ENCODE measurements at places on chromosomes 5 and 9.

DNA sequence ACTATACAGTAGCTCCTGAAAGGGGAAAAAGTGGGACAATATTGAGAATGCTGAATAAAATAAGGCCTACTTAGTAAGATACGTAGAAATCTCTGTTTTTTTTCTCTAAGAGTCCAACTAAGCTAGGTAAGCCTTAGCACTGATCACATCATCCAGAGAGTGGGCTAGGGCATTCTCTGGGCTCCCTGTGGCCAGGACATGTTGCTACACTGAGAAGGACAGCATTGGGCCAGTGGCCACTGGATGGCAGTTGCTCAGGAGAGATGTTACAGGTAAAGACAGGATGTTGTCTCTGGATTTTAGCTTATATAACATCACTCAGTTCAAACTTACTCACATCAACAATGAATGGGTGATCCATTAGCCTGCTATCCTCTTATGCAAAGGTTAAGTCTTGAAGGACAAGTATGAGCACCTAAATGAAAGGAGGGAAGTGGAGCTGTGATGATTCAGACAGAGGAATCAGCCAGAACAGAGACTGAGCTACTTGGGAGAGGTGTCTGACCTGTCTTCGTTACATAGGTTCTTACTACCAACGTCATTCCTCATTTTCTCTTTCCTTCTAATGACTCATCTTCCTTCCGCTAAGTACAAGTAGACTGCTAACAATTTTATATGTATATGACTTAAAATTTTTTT lies 226.6 kb upstream of the ADCY2 start:
- DNase-seq = no peak

DNA sequence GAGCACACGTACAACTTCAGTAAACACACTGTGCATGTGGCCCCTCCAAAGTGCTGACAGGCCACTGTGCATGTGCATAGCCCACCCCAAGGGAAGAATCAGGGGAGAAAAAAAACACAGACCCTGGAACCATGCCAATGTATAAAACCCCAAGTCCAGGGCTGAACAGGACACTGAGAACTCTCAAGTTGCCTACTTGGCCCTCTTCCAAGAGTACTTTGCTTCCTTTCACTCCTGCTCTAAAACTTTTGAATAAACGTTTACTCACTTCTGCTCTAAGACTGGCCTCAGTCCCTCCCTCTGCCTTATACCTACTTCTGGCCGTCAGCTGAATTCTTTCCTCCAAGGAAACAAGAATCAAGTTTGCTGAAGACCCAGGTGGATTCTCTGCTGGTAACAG lies 77.7 kb upstream of the NFIB start:
- DNase-seq = no peak

DNA sequence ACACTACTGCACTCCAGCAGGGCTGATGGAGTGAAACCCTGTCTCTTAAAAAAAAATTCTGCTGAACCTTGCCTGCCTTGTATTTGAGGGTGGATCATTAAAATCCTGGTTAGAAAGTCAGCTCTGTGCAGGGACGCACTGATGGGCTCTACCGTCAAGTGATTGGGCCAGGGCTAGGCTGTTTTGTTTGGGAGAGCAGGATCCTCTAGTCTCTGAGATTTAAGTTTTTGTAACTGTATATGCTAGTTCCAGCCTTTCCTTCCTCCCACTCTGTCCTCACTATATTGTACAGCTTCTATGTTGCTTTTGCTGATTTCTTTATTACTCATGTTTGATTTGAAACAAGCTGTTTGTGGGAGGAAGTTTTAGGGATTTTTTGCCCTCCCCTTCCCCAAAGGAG lies 11.5 kb downstream of the DDX4 start:
- no peak for DNase-seq

DNA sequence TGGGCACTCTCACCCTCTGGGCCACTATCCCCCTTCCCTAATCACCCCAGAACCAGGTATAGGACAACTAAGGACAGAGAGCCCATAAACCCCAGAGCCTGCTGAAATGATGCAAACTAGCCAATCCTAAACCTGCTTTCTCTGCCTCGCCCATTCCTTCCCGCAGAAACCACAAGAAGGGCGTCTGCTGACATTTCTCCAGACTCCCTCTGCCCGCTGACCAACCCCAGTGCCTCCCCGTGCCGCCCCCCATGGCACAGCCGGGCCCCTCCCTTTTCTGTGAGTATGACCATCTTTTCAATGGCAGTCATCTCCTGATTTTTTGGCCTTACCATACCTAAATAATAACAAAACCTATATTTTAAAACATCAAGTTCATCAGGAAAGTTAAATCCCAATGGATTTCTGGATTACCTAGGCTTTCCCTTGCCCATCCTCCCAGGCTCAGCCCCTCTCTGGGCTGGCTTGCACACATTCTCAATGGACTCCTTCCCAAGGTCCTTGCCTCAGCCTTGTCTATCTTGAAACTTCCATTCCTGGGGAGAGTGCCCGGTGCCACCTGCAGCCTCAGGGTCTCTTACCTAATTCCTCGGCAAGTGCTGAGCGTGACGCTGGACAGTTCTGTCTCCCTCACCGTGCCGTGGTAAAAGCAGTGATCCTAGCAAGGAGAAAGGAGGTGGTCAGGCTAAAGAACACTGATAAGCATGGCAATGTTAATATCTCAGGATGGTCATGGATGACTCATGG lies 45.2 kb downstream of the ADAM19 start:
- DNase-seq = no peak

GRCh38 chr9:125700791-125701190 lies 6.2 kb downstream of the MAPKAP1 start:
- peak; percentile 17 for DNase-seq

GRCh38 chr5:74239261-74239660 lies 401.3 kb downstream of the ENC1 start:
- DNase-seq = no peak

DNA sequence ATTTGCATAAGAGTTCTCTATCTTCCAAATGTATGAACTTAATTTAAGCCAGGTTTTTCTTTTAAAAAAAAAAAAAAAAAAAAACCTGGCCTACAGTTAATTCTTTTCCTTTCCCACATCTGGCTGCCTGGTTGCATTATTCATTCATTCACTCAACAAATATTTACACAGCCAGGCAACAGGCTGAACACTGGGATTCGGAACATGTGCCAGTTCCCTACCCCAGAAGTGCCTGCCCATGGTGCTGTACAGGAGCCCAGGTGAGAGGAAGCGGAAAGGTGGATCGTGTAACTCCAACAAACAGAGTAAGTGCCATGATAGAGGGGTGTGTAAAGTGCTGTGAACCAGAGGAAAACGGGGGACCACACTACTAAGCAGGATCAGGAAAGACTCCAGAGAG lies 93.6 kb downstream of the CDK5RAP2 start:
- DNase-seq = no peak

DNA sequence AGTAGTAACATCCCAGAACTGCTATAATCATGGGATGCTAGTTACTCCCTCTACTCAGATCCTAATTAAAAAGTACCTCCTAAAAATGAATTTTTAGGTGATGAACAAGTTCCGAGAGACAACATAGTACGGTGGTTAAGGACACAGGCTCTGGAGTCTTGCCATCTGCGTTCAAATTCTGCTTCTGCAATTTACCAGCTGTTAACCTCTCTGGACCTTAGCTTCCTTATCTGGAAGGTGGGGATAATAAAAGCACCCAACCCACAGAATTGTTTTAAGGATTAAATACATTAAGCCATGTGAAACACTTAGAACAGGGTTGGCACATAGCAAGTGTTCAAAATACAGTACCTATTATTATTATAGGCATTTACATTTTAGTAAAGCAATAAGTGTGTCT lies 77.5 kb upstream of the XPA start:
- no peak for DNase-seq

DNA sequence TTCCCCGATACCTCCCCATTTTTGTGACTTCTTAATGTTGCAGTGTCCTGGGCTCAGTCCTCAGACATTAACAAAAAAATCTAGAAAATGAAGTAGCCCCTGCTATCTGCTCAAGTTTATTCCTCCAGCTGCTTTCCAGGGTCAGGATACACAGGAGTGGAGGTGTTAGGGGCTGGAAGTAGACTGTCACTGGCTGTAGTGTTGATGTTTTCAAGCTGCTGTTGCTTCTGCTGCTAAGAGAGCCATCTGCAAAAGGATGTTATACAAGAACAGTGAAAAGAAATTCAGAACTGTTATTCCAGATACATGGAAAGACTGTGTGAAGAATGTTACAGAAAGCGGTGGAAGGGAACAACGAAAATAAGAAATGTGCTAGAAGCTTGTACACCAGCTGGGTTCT lies 10.7 kb downstream of the CD14 start:
- DNase-seq = no peak

DNA sequence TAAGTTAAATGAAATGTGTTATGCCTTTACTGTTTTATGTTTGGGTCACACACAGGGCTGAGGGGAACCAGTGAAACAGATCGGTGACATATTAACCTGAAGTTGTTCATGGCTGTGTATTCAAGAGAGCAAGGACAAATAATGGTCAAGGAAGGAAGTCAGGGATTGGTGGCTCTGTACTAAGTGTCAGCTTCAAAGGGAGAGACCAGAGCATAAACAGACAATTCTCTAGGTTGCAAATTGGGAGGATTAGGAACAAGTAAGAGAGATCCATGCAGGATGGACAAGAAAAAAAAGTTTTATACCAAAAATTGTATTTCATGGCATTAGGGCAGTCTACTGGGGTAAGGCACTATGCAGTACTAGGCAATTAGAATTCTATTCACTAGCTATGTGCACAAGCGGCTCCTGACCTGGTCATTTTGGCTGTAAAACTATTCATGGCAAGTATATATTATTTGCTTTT lies 156.3 kb downstream of the PLPPR1 start:
- no peak for DNase-seq

- DNase-seq = peak; percentile 64
These were observed 55.0 kb downstream of the PAPPA start for GRCh38 chr9:116208417-116209232.

DNA sequence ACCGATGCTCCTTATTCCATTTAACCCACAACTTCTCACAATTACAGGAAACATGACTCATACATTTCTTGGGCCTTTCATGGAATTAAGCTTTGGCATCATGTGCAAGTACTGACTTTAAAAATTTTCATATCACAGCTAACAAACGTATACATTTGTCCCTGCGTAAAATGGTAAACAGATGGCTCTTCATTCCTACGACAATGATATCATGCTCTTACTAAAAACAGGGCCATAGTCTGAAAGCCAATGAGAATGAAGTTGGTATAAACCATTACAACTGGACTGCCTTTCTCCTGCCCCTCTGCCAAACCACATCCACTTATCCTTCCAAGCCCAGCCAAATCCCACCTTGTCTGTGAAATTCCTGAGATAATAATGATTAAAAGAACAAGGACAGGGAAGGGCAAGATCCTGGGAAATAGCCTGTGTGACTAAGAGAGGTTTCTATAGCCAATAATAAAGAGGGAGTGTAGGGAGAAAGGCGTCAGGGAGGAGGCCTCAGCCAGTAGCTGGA lies 44.9 kb upstream of the ZNF366 start:
- DNase-seq = peak; percentile 67

GRCh38 chr5:124460642-124461041 lies 285.8 kb downstream of the ZNF608 start:
- no peak for DNase-seq

- DNase-seq = no peak
These were observed 66.9 kb downstream of the TLR4 start for GRCh38 chr9:117771136-117771535.

- no peak for DNase-seq
These were observed 1.2 kb upstream of the SLC1A3 start for GRCh38 chr5:36605241-36605640.

DNA sequence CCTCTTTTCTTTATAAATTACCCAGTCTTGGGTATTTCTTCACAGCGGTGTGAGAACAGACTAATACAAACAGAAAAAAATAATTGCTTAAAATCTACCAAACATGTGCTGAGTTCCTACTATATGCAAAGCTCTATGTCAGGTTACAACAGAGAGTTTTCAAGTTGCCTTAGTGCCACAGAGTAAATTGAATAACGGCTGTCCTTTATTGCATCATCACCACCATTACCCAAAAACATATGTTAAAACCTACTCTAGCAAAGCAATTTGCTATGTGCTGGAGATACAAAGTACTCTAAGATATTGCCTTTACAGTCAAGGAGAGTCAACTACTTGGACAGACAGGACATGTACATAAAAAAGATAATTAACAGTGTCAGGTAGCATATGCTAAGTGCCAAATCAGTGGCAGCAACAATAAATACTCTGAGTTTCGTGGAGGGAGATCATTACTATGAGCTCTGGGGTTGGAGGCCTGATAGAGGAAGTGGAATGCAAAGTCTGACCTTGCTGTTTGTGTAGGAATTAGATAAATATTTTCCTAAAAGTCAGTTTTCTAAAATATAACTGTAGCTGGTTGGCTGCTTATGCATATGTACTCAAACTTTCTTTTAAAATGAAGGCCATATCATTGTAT lies 1058.7 kb upstream of the WWC1 start:
- DNase-seq = no peak

DNA sequence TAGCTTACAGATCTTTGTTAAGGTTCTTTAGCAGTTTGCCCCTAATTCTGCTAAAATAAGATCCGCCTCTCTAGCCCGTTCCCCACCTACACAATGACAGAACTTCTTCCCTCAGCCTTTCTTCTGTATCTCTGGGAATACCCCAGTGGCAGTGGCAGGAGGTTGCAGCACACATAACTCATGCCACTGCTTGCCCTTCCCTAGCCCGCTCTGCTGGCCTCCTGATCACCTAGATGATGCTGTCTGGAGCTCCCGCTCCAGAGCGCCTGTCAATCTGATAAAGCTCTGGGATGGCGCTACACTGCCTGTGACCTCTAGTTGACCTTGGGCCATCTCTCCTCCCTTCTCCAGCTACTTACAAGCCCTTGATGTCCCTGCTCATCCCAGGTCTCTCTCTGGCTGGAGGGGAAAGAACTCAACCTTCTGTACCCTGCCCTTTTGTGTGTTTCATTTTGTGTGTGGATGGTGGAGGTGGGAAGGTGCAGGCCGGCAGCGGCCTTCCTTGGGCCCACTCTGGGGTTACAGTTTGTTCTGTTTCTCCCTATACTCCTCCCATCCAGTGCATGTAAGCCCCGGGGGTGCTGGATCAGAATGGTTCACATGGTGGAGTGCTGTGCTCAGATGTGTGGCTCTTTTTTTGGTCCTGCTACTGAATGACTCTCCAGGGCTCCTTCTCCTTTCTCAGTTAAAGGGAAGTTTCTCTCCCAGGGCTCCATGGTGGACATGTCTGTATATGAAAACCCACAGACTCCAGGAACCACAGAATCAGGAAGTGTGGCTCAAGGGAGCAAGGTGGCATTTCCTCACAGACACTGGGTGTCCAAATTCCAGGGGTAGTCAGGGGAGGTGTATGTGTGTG lies 29.1 kb downstream of the MTX3 start:
- no peak for DNase-seq

GRCh38 chr9:126561582-126561981 lies 52.1 kb upstream of the LMX1B start:
- DNase-seq = no peak

Measured in AG09309 (cell line).